Activated naive CD8-positive, alpha-beta T cell treated with anti-CD3 and anti-CD28 coated beads for 36 hours (primary cell): ENCODE measurements at places on chromosomes 13 and 19.

GRCh38 chr19:46066471-46066870, 25.7 kb upstream of the IGFL4 start:
- DNase-seq: no peak

GRCh38 chr13:114037674-114038073, 63.8 kb upstream of the C13orf46 start:
- no peak for DNase-seq

GRCh38 chr19:21921691-21922180, 85.8 kb upstream of the ZNF43 start:
- DNase-seq: no peak

DNA sequence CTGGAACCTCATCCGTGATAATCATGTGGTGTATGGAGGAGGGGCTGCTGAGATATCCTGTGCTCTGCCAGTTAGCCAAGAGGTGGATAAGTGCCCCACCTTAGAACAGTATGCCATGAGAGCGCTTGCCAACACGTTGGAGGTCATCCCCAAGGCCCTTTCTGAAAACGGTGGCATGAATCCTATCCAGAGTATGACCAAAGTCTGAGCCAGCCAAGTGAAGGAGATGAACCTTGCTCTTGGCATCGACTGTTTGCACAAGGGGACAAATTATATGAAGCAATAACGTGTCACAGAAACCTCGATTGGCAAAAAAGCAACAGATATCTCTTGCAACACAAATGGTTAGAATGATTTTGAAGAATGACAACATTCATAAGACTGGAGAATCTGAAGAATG, 251.2 kb upstream of the OBI1 start:
- no peak for DNase-seq

DNA sequence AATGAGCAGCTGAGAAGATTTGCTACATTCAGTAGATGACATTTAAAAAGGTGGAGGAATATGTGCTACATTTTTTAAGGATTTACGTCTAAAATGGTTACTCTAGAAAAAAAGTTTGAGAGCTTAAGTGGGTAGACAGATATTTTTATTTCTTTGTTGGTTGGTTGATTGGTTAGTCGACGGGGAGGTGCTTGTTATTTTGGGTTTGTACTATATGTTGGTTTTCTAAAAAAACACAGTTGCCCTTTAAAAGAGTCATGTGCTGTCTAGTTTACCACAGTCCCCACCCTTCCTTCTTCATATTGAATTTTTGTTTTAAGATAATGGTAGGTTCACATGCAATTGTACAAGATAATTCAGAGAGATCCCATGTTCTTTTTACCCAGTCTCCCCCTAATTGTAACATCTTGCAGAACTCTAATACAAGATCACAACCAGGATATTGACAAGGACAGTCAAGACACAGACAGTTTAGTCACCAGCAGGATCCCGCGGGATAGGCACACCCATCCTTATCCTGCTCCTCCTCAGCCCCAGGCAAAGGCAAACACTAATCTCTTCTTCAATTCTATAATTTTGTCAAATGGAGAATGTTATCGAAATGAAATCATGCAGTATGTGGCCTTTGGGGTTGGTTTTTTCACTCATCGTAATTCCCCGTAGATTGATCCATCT, 171.4 kb downstream of the FOXO1 start:
- DNase-seq: no peak

DNA sequence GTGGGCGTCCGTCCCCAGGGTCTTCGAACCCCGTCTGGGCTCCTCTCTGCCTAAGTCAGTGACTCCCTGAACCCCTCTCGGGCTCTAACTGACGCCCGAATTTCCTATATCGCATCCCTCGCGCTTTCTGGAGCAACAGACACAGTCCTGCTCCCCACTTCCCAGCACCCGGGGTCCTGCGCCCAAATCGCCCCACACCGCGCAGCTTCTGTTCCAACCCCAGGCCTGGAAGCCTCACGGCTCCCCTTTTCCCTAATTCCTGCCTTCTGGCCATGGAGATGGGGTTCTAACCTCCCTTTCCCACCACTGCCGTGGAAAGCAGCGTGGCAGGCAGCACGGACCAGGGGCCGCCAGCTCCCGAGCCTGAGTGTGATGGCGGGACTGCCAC, 1.6 kb upstream of the GRTP1 start:
- DNase-seq: no peak

DNA sequence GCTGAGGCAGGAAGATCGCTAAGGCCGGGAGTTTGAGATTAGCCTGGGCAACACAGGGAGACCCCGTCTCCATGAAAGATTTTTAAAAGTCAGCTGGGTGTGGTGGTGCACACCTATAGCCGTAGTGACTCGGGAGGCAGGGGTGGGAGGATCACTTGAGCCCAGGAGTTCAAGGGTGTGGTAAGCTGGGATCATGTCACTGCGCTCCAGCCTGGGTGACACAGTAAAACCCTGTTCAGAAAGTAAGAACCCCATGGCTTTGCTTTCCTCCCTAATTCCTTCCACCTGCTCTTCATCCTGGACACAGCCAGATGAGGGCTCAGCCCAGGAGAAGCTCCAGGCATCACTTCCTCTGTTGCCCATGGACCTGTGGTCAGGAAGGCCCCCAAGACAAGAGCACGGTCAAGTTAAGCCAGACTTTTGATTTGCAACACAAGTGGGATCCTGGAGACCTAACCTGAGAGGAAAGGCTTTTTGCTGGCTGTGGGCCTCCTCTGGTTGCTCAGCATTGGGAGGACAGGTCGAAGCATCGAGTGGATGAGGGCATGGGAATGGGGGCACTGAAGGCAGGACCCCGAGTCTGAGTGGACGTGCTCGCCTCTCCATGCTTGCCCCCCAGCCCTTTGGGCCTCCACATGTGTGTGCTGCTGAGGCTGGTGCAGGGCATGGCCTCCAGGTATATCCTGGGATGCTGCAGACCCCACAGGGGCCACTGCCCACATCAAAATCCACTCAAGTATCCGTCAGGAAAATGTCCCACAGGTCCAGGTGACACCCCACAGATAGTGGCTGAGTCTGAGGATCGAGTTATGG, 25.4 kb downstream of the TUBA3C start:
- no peak for DNase-seq

DNA sequence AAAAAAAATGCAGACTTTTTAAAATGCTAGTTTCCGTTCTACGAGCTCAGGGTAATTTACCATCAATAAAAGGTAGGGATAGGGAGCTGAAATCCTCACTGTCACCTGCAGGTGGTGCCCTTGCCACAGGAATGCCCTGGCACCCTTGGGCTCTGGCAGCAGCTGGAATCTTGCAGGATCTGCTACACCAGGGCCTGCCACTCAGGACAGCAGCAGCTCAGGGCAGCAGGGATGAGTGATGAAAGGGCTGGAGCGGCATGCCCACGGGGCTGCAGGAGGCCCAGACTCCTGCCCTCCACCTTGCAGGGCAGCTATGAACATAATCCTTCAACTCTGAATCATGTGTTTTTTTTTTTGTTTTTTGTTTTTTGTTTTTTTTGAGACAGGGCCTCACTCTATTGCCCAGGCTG, 54.0 kb downstream of the GNG7 start:
- DNase-seq: peak; percentile 69

GRCh38 chr13:30934381-30934780, 1.9 kb downstream of the TEX26 start:
- no peak for DNase-seq

GRCh38 chr19:44820648-44821609, 12.0 kb downstream of the BCAM start:
- DNase-seq: no peak

DNA sequence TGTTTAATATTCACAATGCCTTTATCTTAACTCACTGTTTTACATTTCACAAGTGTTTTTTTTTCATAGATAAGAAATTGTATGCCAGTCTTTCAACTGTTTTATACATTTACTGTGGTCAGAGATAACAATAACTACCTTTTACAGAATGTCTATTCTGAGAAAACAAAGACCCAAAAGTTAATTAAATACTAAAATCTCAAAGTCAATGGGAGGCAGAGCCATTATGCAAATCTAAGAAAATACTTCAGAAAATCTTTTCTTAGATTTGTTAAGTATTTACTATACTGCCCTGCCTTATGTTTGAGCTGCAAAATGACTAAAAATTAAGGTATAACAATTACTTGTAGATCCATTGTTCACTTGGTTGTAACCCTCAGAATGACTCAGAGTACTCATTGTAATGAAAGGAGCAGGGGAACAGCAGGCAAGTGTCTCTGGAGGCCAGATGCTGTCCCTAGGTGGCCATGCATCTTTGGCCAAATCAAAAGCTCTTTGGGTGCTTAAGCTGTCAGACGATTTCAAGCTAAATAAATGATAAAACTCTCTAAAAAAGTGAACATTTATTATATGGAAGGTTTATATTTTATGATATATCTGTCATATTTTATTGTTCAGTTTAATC, 770.1 kb upstream of the PCDH20 start:
- no peak for DNase-seq

DNA sequence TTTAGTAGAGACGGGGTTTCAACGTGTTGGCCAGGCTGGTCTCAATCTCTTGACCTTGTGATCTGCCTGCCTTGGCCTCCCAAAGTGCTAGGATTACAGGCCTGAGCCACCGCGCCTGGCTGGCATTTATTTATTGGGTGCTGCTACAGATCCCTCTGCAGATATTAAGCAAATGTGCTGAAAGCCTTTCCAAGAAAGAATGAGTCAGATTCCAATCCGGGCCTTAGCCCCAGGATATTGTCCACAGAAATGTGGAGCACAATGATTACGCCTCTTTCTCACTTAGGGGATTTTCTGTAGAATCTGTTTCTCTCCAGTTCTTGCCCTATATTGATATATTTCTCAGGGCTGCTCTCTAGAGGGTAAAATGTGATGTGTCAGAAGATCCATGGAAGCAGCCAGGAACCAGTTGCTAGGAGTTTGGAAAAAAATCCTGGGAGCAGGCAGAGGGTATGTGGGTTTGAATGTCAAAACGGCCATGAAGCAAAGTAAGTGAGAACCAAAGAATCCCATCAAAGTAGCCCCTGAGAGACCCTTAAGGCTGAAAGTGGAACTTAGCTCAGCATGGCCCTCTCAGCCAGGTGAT, 24.8 kb upstream of the IGFL4 start:
- DNase-seq: no peak

- no peak for DNase-seq
Measured at GRCh38 chr19:18672606-18673337, 10.7 kb upstream of the CRTC1 start.

DNA sequence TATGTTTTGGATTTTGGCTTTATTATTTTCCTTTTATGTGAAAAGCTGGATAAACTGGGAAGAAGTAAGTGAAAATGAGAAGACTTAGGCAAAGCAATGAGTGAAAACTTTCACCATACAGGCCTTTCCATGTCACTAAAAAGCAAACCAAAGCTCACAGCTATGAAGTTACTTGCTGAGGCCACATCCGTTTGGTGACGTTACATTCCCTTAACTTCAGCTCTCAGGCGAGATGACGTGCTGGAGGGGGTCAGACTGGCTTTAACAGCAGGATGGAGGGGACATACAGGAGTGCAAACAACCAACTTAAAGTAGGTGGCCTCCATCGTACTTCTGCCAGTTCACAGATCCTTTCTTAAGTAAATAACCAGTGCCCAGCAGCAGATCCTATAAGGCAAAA, 522.3 kb downstream of the MYO16 start:
- DNase-seq: no peak

- no peak for DNase-seq
Measured at GRCh38 chr13:108322206-108322824, 52.8 kb downstream of the TNFSF13B start.

- DNase-seq: no peak
Measured at GRCh38 chr13:21638319-21639282, 32.3 kb upstream of the FGF9 start.

DNA sequence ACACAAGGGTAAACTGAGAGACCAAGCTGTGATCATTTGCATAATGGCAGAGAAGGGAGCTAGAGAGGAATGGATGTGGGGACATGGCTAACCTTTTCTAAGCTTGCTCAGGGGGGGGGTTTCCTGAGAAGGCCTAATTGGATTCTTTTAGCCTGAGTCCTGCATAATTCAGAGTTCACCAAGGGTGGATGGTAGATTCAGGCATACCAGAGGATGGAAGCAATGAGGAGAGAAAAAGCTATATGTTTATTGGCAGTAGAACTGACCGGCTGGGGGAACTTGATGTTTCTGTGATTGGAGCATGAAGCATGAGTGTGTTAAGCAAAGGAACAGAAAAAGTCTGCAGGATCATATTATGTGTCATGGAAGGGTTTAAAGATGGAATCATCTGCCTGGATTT, 65.9 kb upstream of the KLF12 start:
- DNase-seq: no peak

GRCh38 chr13:112103961-112104880, 37.3 kb downstream of the SOX1 start:
- DNase-seq: no peak

DNA sequence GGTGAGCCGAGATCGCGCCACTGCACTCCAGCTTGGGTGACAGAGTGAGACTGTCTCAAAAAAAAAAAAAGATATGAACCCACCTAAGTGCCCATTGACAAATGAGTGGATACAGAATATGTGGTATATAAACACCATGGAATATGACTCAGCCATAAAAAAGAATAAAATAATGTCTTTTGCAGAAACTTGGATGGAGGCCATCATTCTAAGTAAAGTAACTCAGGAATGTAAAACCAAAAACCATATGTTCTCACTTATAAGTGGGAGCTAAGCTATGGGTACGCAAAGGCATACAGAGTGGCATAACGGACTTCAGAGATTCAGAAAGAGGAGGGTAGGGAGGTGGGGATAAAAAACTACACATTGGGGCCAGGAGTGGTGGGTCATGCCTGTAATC, 29.5 kb downstream of the PLA2G4C start:
- no peak for DNase-seq

DNA sequence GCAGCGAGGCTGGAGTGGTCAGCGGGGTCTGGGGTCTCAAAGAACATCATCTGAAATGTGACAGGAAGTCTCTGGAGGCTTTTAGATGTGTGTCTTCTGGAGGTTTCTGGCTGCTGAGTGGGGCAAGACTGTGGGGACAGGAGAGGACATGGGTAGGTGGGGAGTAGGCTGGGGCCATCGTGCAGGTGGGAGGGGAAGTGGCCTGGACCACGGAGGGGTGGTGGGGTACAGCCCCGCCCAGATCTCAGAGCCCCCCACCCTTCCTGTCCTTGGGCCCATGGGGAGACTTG, 6.2 kb downstream of the AP1M1 start:
- DNase-seq: no peak

- no peak for DNase-seq
Measured at GRCh38 chr13:32988608-32989289, 27.5 kb upstream of the KL start.

GRCh38 chr13:25927363-25927762, 124.5 kb downstream of the SHISA2 start:
- no peak for DNase-seq
